ENCODE measurements at places on chromosomes 1 and 21. TPM values are rescaled to one million over a fixed set of nuclear protein-coding genes. Genes with fewer than 3 reads are reported as not detected.

GRCh38 chr1:111392042-111392441 lies 35.5 kb downstream of the OVGP1 start:
- no peaks in the 10 kb centered on the region for H3K27me3 ChIP-seq
- no peaks in the 10 kb centered on the region for H3K36me3 ChIP-seq
- DNase-seq, result no peak
- H3K4me1 ChIP-seq, result no peaks in the 10 kb centered on the region

- DNase-seq, result no peak
- no peaks in the 10 kb centered on the region for H3K4me1 ChIP-seq
- no peak overlapping the region for H3K4me3 ChIP-seq
- no peak overlapping the region for H3K27ac ChIP-seq
- H3K36me3 ChIP-seq, result no peaks in the 10 kb centered on the region
Measured at GRCh38 chr21:38170704-38171682, 85.8 kb upstream of the KCNJ15 start.

DNA sequence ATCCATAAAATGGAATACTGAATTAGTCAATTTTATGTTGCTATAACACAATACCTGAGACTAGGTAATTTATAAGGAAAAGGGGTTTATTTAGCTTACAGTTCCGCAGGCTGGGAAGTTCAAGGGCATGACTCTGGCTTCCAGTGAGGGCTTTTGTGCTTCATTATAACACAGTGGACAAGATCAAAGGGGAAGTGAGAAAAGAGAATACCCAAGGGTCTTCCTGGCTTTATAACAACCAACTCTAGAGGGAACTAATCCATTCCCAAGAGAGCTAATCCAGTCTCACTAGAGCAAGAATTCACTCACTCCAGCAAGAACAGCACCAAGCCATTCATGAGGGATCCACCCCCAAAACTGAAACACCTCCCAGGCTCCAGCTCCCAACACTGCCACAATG lies 3.1 kb downstream of the KIFAP3 start:
- peaks cover 74% of the 10 kb centered on the region for H3K4me1 ChIP-seq
- no peaks in the 10 kb centered on the region for H3K36me3 ChIP-seq
- H3K27ac ChIP-seq, result no peak overlapping the region
- DNase-seq, result no peak
- no peak overlapping the region for H3K4me3 ChIP-seq

- no peaks in the 10 kb centered on the region for H3K4me1 ChIP-seq
- peaks cover 5% of the 10 kb centered on the region for H3K27me3 ChIP-seq
- H3K4me3 ChIP-seq, result no peak overlapping the region
- no peak for DNase-seq
Measured at GRCh38 chr1:47751193-47751592, 246.0 kb downstream of the TRABD2B start.

GRCh38 chr1:101820071-101820470 lies 176.7 kb downstream of the OLFM3 start:
- H3K4me1 ChIP-seq, result no peaks in the 10 kb centered on the region
- no peaks in the 10 kb centered on the region for H3K27me3 ChIP-seq
- no peaks in the 10 kb centered on the region for H3K36me3 ChIP-seq
- no peak for DNase-seq

DNA sequence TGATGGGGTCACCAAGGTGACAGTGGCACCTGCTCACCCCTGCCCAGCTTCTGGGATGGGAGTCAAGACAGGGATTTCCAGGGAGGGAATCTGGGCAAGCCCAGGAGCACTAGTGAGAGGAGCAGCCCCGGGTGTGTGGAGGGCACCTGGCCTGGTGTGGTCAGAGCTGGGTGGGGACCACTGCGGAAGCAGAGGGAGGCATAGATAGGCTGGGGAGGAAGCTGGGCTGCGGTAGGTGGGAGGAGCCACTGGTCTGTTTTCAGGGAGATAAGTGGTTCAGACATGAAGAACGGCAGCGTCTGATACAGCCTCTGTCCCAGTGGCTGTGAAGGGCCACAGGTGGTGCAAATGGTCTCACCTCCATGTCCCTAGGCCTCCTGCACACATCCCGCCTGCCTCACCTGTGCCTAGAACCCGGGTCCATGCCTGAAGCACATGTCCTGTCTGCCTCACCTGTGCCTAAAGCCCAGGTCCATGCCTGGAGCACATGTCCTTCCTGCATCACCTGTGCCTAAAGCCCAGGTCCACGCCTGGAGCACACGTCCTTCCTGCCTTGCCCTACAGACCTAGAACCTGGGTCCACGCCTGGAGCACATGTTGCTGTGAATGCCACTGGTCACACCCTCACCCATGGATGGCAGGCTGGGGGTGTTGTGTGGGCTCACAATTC lies 325.9 kb upstream of the AJAP1 start:
- H3K27ac ChIP-seq, result no peak overlapping the region
- H3K4me3 ChIP-seq, result no peak overlapping the region
- H3K36me3 ChIP-seq, result no peaks in the 10 kb centered on the region

The PDC gene
- total RNA-seq, result not detected

The GLUL gene
- total RNA-seq, result 71.5 TPM

Measured in activated naive CD4-positive, alpha-beta T cell treated with anti-CD3 and anti-CD28 coated beads for 36 hours (primary cell).